Stimulated activated CD4-positive, alpha-beta T cell treated with anti-CD3 and anti-CD28 coated beads, Interleukin-12 subunit alpha, Interleukin-12 subunit beta, amount 100 ng/mL, for 48 hours (primary cell): ENCODE measurements at places on chromosomes 2 and 18.

- no peak for DNase-seq
Measured at GRCh38 chr18:78525366-78526111, 454.1 kb upstream of the SALL3 start.

DNA sequence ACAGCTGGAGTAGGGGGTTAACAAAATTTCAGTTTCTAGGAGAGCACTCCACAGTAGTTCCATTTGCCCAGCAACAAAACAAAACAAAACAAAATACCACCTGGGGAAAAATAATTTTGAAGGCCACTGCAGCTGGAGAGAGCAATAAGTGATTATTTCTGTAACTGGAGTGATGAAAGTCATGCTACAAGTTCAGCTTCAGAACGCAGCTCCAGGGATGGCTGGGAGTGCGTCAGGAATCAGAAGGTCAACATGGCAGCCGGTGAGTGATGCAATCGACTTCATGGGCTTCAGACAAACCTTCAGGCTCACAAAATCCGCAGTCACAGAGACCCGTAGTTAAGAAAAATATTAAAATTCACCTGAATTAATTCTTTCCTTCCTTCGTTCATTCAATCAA, 41.0 kb downstream of the ABHD3 start:
- no peak for DNase-seq

DNA sequence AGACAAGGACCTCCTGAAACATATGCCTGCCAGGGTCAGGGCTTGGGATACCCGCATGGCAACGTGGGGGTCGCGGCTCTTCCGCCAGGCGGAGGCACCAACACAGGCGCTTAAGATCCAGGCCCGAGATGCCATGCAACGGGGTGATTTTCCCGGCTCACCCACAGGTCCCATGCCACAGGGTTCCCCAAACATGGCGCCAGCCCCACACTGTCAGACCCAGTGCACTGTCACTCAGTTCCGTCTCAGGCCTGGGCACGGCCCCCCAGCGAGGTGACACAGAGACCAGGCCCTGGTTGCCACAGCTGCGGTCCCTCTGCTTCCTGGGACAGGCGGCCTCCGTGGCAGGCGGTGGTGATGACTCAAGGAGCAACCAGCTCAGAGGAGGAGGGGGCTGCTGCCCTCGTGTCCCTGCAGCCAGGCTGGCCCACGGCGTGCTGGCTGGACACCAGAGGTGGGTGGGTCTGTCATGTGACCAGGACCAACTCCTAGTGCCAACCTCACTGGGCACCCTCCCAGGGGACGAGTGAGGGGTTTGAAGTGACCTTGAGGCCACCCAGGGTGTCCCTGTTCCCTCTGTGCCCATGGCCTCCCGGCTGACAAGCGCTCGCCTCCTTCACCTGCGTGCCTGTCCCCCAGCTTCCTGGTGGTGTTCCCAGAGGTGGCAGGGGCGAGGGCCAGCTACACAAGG, 4.9 kb downstream of the PDCD1 start:
- DNase-seq = no peak

DNA sequence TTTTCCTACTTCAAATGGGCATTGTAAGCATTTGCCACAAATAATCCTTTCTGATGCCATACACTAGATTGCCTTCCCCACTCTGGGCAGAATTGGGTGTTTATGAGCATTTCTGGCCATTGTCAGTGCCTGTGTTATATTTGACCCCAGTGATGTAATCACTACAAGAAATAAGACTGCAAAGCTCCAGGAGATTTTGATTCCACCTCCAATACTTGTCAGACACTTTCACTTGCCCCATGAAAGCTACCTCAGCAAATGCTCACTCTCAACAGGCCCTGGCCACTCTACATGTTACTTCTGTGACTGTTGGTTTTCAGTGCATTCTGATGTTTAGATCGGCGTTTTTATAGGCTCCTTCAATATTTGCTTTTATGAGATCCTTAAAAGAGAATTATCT, 135.1 kb downstream of the GFPT1 start:
- DNase-seq = no peak

GRCh38 chr2:233845301-233846060, 8.9 kb downstream of the HJURP start:
- DNase-seq = no peak

GRCh38 chr2:79447463-79447862, 65.4 kb upstream of the CTNNA2 start:
- no peak for DNase-seq

GRCh38 chr2:200028998-200029397, 73.6 kb downstream of the MAIP1 start:
- no peak for DNase-seq

- DNase-seq = no peak
Measured at GRCh38 chr2:228901531-228901930, 369.6 kb downstream of the PID1 start.

- no peak for DNase-seq
Measured at GRCh38 chr18:79760881-79761280, 36.9 kb upstream of the KCNG2 start.

DNA sequence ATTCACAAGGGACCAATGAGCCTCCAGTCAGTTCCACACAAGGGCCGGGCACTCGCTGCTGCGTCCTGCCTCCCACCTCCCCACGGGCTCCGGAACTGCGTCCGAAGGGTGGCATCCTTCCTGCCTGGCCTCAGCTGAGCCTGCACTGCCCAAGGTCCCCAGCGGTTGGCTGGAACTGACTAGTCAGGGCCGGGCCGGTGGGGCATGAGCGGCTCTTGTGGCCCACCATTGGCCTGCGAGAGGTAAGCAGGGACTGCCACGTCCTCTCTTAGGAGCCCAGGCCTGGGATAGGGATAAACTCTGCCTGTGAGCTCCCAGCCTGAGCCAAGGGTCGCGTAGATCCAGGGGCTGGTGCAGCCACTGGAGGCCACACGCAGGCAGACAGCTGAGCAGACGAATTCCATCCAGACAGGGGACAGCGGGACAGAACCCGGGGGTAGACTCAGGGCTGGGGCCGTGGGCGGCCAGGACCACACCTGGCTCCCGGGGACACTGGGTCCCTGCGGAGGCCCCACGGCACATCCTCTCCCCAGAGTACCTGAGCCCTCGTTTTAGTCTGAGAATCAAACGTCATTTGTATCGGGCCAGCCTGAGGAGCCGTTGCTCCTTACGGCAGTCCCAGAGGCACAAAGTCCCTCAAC, 148.4 kb downstream of the ZNF516 start:
- DNase-seq = no peak

DNA sequence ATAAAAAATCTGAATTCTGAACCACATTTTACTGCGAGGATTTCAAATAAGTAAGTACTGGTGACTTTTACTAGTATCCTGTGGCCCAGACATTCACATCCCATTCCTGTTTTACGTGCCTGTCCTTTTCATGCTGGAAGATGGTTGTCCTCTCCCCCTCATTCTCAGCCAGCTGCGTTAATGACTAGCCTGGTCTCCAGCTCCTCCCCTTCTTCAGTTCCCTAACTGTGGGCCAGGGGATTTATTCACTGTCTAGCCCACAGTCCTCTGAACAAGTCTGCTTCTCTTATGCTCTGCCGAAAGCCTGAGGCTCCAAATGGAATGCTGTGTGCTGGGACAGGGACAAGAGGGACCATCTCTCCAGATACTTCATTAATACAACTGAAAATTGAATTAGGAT, 373.9 kb downstream of the PTPRM start:
- DNase-seq = no peak

GRCh38 chr2:159890551-159891266, 92.7 kb upstream of the CD302 start:
- DNase-seq = no peak
